Stromal cell of bone marrow (primary cell): ENCODE measurements at places on chromosomes 3 and 15.
A peak's percentile ranks its signal among the peaks of the same experiment; 100 is the strongest.

GRCh38 chr3:7407107-7407506, 546.2 kb downstream of the GRM7 start:
- no peak for DNase-seq

GRCh38 chr15:95866711-95867440, 463.6 kb upstream of the NR2F2 start:
- no peak for DNase-seq

DNA sequence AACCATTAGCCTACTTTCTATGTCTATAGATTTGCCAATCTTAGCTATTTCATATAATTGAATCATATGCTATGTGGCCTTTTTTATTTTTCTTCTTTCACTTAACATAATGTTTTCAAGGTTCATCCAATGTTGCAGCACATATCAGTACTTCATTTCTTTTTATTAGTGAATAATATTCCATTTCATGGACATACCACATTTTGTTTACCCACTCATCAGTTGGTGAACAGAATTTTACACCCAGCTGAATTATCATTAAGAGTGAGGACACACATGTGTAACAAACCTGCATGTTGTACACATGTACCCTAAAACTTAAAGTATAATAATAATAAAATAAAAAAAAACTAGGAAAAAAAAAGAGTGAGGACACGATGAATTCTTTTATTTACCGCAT, 81.7 kb upstream of the C3orf80 start:
- DNase-seq = no peak

DNA sequence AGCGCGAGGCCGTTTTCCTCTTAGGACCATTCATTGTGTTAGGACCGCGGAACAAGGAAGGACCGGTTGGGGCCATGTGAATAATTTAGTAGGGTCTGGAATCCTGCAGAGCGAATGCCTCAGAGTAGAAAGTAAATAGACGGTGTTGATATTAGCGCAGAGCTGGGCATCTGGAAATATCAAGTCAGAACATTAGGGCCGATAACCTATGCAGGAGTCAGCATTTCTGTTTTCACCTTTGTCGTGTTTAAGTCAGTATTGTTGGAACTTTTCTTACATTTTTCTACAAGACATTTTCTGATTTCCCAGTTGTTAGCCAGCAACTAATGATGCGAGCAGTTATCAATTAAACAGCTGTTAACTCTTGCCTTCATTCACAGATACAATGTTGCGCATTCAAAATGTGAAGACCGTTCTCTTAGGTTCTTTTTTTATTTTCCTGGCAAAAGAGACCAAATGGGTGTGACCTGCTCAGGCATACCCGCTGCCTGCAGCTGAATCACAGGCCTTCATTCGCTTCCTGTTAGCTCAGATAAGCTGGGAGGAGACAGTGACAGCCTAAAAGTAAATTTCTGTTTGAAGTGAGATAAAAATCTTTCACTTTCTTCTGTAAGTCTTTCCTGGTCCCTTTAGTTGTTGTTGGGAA, 966 bp upstream of the PKM start:
- peak; percentile 79 for DNase-seq
